ENCODE measurements at places on chromosomes 6 and 20.

DNA sequence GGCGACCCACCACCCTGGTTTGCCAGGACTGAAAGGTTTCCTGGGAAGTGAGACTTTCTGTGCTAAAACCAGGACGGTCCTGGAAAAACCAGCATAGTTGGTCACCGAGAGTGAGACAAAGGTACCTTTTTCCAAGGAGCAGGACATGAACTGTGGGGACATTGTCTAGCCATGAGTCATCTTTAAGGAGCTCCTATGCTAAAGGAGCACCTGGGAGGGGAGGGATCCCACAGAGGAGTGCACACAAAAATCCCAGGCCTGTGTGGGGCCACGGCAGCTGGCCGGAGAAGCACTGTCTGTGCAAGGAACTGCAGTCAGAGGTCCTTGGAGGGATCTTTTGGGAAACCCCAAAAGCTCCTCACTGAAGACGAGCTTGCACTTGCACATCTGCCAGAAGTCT, 109.1 kb upstream of the PLEKHG1 start:
- no peak for DNase-seq

GRCh38 chr6:113271437-113271836, 585.7 kb upstream of the MARCKS start:
- no peak for DNase-seq

DNA sequence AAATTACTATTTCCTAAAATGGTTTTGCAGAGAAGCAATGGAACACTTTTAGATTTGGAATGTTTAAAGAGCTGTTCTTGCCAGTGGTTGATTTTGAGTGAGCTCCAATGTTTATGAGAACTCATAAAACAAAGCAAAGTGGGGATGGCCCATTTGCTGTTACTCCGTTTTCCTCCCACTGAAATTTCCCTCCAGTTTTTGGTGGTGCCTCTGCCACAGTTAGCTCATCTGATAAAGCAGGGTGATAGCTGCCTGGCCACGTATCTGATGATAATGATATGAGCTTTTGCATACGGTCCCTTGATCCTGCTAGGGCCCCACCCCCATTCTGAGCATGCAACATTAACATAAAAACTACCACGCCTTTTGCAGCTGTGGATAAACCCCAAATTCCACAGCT, 10.4 kb downstream of the CD83 start:
- DNase-seq, result no peak

- no peak for DNase-seq
These were observed 74.3 kb downstream of the ARID1B start for GRCh38 chr6:156851454-156851921.

GRCh38 chr6:151252634-151253033, 12.9 kb downstream of the AKAP12 start:
- no peak for DNase-seq

DNA sequence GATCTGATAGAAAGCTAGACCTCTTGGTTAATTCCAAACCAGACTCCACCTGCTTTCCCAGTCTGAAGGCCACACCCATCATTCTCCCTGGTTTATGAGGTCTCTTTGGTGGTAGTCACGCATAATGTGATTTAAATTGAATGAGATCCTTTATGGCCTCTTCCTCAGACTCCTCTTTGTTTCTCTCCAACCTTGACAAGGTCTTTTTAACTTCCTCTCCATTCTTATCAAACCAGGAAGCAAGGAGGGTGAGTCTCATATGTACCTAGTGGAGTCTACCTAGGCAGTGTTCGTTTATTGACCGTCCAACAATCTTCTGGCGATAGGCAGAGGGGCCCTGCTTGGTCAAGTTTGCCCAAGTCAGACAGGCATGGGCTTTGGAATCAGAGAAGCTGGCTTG, 184.2 kb upstream of the LAMP5 start:
- DNase-seq, result no peak

DNA sequence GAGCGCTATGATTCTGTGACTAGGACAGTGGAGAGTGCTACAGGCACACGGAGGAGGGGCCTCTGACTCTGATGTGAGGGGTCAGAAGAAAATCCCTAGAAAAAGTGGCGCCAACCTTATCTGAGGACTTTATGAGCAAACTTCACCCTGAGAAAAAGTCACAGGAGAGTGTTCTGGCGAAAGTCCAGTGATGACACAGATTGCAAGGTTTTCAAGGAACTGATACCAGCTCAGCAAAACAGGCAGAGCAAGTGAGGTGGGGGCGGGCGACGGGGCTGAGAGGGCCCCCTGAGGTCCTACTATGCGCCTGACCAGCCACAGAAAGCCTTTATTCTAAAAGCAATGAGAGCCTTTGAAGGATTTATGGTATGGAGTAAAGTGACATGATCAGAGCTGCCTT, 73.3 kb downstream of the SLC22A23 start:
- no peak for DNase-seq

DNA sequence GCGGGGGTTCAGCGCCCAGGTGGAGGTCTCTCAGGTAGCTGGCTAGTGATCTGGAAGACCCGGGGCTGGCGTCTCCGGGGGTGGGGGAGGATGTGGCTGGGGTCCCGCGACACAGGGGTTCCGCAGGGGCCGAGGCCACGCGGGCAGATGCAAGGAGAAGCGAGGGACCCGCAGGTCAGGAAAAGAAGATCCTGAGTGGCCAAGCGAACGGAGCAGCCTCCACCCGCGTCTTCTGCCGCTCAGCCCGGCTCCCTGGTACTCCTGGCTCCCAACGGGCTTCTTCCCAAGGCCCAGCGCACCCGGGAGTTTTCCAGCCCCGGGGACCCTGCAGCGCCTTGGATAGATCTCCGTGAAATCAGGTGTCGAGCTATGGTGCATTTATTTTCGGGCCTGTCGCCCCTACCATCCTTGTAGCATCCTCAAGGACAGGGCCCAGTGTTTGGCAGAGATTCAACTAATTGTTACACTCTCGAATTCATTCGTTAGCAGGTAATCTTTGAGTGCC, 682 bp upstream of the CHD6 start:
- DNase-seq, result no peak

DNA sequence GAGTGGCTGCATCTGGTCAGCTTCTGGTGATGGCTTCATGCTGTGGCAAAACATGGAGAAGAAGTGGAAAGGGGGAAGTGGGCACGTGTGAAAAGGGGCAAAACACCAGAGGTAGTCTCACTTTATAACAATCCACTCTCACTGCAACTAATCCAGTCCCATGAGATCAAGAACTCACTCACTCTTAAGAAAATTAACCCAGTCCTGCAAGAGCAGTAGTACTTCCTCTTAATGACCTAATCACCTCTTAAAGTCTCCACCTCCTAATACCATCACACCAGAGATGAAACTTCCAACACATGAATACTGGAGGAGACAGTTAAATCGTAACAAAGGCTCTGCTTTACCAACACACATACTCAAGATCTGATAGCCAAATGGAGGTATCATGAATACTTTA, 152.6 kb downstream of the THEMIS start:
- no peak for DNase-seq

GRCh38 chr6:65202738-65203137, 504.3 kb downstream of the EYS start:
- DNase-seq, result no peak

GRCh38 chr6:152701863-152702401, 4.2 kb downstream of the MYCT1 start:
- DNase-seq, result no peak

- DNase-seq, result no peak
These were observed 620.8 kb downstream of the RFPL4B start for GRCh38 chr6:112967974-112968373.

GRCh38 chr6:119459207-119459974, 109.8 kb upstream of the MAN1A1 start:
- no peak for DNase-seq

DNA sequence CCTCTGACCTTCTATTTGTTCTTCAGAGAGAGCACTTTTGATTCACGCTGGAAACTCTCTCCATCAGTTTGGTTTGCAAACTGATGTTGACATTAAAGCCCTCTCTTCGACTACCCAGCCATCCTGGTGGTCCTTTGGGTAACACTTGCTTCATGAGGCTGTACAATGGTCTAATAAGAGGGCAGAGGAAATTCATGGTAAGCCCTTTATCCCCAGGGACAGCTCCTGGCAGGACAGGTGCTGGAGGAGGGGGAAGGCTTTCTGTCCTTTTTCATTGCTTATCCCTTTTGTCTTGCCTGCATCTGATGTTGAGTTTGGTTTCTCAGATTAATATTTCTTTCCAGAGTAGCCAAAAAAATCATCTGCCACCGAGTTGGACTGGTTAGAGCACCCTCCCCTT, 52.1 kb upstream of the CD93 start:
- no peak for DNase-seq

DNA sequence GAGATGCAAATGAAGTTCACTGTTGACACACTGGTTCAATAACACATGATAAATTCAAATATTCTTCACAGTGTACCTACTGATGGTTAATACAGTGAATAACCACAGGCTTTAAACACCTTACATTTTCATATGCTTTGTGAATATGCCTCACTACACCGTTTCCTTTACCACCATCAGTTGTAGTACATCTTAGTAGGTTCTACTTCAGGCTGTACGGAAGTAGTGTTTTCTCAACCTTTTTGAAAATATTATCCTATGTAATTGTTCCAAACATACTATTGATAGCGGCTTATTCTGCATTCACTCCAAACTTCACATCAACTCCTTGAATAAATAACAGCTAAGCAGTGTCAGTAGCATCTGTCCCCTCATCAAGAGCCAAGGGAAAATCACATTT, 15.3 kb downstream of the ZBTB9 start:
- DNase-seq, result no peak

DNA sequence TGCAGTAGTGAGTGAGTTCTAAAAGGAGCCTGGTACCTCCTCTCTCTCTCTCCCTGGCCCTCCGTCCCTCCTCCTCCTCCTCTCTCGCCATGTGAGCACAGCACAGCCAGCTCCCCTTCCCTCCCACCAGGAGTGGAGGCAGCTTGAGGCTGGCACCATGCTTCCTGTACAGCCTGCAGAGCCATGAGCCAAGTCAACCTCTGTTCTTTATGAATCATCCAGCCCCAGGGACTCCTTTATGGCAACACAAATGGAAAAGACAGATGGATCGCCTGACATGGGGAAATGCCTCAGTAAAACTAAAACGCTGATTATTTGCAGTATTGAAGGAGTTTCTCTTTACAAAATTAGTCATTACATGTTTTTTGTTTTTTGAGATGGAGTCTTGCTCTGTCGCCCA, 233.7 kb upstream of the ARID1B start:
- DNase-seq, result no peak

DNA sequence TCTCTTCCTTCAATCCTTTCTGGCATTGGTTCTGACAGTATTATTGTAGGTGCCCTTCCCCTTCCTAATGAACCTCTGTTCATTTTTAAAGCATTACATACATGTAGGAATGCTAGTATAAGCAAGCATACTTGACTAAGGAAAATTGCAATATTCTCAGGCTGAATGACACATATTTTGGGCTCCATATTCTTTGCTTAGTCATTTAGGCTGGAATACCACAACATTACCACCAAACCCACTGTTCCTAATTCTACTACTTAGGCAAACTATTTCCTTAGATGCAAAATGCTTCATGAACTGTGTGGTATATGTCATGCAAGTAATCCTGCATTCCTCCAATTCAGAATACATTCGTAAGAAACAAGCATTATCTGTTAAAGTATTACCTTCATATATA, 113.9 kb downstream of the PRDM1 start:
- no peak for DNase-seq

DNA sequence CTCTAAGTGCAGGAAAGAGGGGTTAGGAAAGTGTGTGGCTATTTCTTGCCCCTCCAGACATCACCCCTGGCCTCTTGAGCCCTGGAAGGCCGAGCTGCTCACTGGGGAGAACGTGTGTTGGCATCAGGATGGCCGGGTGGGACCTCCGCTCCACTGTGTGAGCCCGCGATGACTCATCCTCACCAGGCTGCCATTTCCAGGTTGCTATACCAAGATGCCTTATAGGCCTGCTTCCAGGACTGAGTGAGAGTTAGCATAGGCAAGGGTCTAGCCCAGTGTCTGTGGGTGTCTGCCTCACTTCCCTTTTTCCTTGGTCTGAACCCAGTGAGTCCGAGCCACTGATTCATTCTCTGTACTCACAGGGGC, 105.0 kb downstream of the MRPL14 start:
- DNase-seq, result no peak

- DNase-seq, result no peak
These were observed 29.1 kb upstream of the OR2J2 start for GRCh38 chr6:29141606-29142005.

DNA sequence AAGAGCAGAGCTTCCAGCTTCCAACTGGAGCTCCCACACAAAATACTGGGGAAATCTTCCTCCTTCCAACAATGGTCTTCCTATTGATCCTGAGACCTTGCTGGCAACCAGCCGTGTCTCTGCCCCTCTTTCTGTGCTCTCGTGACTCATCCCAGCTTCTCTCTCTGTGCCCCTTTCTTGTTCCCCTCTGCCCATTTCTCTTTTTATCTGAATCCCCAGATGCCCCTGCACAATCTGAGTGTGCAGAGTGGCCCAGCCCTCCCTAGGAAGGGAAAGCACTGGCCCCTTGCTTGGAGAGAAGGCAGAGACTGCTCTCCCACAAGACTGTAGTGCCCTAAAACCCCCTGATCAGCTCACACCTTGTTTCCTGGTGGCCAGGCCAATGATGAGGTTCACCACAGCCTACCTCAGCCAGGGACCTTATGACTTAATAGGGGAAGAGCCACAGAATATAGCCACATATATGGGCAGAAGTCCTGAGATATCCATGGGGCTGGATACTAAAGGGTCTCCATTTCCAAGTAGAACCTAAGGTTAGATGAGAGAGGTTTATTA, 23.1 kb upstream of the MAS1L start:
- DNase-seq, result no peak

- no peak for DNase-seq
These were observed 59.4 kb downstream of the GFOD1 start for GRCh38 chr6:13427801-13428582.

- no peak for DNase-seq
These were observed 74.0 kb upstream of the TOP1 start for GRCh38 chr20:40954521-40955165.

DNA sequence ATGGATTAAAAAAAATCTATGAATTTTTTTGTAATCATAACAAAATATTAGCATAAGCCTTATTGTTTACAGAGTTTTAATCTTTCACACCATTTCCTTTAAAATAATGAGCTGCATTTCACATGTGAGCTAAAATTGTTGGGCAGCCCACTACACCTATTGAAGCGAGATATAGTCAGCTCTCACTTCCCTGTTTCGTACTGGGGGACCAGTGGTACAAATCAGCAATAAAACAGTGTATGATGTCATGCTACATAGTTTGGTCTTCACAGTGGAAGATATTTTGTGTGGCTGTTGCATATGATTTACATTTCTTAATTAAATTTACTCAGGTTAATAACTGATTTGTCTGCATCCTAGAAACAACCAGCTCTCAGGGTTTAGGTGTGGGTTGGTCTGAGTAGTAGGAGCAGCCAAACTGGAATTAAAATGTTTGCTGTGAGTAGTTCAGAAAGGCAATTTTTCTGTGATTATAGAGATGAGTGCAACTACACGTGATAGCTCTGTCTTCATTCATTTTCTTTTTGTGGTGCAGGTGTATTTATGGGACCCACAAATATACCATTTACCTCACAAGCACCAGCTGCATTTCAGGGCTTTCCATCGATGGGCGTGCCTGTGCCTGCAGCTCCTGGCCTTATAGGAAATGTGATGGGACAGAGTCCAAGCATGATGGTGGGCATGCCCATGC, 99.3 kb downstream of the B3GAT2 start:
- DNase-seq, result no peak
